ENCODE measurements at places on chromosomes 2 and 18. TPM values are rescaled to one million over a fixed set of nuclear protein-coding genes. Genes with fewer than 3 reads are reported as not detected.

The ANKRD62 gene
- polyA plus RNA-seq: 0.08 TPM

The SCN9A gene
- polyA plus RNA-seq: 2.5 TPM

The TMEM131 gene
- polyA plus RNA-seq: 52.8 TPM

The ST8SIA5 gene
- polyA plus RNA-seq: 6.1 TPM

DNA sequence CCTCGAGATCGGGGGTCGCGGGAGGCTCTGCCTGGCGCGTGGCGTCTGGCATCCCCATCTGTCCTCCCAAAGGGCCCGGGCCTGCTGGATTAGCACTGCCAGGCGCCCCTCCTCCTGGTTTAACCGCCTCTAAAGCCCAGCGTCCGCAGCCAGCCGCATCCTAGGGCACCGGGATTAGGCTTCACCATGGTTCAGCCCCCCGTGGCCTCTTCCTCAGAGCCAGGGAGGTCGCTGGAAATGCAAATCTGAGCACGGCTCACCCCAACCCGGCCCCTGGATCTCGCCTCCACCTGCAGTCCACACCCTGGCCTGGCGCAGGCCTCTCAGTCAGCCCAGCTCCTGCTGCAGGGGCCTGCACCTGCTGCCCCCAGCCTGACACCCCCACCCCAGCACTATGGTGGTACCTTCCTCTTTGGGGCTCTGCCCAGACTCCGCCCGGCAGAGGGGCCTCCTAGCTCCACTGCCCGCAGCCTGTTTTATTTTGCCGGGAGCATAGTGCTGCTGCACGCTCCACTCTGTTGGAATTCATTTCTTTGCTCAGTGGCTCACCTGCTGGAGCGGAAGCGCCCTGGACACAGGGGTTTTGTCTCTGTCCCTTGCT, 13.2 kb downstream of the PRELID3A start:
- peak; percentile 38 for DNase-seq

DNA sequence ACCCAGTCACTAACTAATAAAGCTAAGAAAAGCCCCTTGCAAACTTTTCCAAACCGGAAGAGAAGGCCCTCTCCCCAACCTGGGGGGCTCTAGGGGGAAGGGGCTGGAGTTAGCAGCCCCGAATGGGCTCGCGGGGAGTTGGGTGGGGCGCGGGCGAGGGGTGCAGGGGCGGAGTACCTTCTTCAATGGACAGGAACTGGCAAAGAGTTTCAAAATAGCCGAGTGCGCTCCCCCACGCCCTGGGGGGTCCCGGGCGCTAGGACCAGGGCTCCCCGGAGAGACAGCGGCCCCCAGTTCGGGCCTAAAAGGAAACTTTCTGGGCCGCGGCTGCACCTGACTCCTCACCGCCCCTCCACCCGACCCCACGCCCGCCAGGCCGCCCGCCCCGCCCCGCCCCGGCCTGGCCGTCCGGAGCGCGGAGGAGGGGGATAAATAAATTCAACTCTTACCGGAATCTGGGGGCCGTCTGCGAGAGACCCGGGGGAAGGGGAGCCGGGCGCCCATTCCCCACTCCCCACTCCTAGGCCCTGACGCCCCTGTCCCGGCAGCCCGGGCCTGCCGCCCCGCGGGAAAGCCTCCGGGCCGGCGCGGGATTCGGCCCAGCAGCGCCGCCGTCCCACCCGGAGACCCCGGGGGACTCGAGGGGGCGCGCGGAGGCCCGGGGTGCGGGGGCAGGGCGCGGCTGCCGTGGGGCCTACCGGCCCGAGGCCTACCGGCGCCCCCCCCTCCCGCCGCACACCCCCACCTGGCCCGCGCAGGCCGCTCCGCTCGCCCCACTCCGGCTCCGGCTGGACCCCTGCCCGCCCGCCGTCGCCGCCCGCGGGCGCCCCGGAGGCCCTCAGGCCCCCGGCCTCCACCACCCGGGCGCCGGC, 868 bp downstream of the INO80D start:
- peak; percentile 25 for DNase-seq

DNA sequence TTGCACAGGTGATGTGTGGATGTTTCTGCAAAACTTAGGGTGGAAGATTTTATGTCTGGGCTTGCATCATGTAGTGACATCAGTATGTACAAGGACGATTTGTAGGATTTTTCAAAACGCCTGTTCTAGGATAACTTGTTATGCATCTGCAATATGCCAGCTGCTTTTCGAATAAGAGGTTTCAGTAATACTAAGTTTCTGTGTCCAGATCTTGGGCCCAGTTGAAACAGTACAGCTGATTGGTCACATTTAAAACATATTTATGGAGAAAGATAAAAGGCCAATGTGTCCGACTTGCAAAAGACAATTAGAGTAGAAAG, 1.2 kb downstream of the PTPN4 start:
- no peak for DNase-seq

GRCh38 chr2:176514805-176515500, 245.7 kb downstream of the MTX2 start:
- DNase-seq: no peak

- peak; percentile 59 for DNase-seq
Observed at GRCh38 chr2:215790523-215791421, 222.6 kb downstream of the MREG start.

DNA sequence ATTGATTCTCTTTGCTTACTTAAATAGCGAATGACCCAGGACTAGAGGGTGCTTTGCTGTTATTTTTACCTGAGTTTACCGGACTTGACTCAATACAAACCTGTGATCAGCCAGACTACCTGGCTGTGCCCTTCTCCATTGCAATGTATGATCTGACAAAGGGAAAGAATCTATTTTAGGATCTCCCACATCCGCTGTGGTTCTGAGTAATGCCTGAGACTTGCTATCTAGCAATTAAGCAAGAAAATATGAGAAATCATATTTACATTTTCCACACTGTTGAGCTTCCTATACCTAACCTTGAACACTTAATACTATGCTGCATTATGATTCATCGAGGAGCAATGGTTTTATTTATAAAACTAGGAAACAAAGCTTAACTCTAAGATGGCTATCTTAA, 215.2 kb downstream of the RAD51AP2 start:
- peak; percentile 53 for DNase-seq

DNA sequence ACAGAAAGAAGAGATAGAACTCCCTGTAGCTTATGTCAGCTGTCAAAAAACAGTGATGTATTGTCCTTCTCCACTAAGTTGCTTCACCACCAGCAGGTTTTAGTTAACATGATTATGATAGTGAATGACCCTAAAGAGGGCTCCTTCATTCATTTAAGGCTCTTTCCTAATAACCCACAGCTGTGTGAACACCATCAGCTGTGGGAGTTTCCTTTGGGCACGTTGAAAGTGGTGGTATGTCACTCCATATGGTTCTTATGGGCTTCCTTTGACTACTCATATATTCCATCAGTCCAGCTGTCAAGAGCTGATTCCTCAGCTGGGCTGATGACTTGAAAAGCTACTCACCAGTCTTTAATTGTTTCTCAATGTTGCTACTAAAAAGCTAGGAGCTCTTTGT, 210.3 kb downstream of the UBE2E3 start:
- no peak for DNase-seq

DNA sequence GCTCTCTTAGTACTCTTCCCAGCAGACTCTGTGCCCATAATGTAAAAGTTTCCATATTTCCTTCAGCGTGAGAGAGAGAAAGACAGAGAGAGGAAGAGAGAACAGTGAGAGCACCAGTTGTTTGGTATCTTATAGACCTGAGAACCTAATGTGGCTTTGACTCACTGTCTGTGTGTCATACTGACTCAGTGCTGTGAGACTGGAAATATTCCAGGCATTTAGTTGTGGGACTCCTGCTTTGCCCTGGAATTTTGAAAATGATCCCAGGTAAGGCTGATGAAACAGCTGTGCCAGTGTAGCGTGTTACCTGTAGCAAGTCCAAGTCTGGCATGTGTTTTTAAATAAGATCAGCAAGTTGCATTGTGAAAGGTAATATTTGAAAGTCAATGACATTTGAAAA, 87.9 kb upstream of the KCNH7 start:
- peak; percentile 62 for DNase-seq

- no peak for DNase-seq
Observed at GRCh38 chr2:40823478-40823877, 371.6 kb upstream of the SLC8A1 start.
